NCI-H1694 treated with DMSO at 0.1 percent for 48 hours (cell line): ENCODE measurements at places on chromosomes 12 and 14.

DNA sequence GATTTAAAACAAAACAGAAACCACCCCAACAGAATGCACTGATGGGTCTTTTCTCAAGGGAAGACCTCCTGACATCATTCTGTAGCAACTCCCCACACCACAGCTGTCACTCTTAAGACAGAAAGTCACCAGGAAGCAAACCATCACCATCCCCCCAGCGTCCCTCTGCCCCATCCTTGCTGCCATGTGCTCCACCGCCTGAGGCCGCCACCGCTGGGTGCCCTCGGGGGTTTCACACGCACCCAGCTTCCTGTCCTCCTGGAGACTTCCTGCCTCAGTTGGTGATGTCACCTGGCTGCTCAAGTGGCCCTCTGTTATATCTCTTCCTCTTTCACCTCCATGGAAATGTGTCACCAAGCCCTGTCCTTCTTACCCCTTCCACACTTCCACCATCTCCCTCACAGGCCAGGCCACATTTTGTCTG is 71.4 kb upstream of the GPR68 start:
- no peak for DNase-seq

DNA sequence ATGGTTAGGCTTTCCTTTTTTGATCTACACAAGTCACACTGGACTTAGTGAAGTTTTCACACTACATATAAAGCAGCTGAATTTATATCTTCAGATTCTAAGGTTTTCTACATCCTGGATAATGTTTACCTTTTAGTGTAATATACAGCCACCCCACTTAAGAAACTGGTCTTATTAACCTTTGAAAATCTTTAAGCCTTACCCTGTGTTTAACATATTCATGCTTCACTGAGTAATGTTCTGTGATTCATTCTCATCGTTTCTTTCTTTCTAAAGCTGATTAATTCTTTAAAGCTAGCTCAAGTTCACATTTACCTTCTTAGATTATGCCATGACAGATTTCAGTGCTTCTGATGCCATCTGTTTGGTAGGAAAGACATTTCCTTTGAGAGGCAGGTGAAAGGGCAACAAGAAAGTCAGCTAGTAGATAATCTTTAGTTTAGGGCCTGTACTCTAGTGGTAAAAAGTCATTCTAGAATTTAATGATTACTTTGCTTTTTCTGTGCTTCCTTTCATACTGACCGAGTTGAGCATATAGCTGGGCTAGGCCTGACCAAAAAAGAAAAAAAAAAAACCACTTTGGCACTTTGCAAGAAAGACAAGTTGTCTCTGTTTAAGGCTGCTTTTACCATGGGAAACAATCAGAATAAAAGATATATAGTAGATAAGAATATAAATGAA is 690.9 kb upstream of the FBXO33 start:
- DNase-seq, result no peak

- no peak for DNase-seq
Measured at GRCh38 chr12:94909663-94910062, 93.8 kb downstream of the NDUFA12 start.

GRCh38 chr12:45200491-45201043 is 15.3 kb upstream of the ANO6 start:
- DNase-seq, result no peak

DNA sequence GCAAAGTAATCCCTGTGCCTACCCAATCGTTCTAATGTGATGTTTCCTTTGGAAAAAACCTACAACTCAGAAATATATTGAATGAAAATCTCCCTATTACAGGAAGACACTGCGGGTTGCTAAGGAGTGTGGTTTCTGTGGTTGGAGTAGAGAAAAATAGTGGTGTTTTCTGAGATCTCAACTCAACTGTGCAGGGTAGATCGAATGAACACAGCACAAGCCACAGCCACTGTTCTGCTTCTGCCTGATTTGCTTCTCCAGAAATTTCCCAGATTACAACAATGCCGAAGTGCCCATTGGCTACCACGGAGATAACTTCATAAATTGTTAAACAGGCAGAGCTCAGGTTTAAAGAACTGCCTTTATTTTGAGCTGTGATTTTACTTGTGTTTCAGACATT is 480.4 kb downstream of the DIO2 start:
- no peak for DNase-seq
